Ovary (tissue), 10 donors: ENCODE measurements at places on chromosomes 2 and 18. TPM values are rescaled to one million over a fixed set of nuclear protein-coding genes. Genes with fewer than 3 reads are reported as not detected.

PID1 gene
- total RNA-seq = 32.1 TPM

CDK15 gene
- total RNA-seq = 14.9 TPM

GCG gene
- total RNA-seq = not detected

ROCK2 gene
- total RNA-seq = 71.9 TPM

COL4A3 gene
- 1.3 TPM for total RNA-seq

HRH4 gene
- not detected for total RNA-seq

FTCDNL1 gene
- 1.2 TPM for total RNA-seq

MAP3K19 gene
- 23.2 TPM for total RNA-seq

OR6B2 gene
- total RNA-seq = not detected

CLEC4F gene
- total RNA-seq = 0.22 TPM

UGT1A5 gene
- not detected for total RNA-seq

LYPD6B gene
- 1.2 TPM for total RNA-seq

FBXO15 gene
- total RNA-seq = 1.4 TPM

TSPYL6 gene
- not detected for total RNA-seq

PDCD1 gene
- total RNA-seq = not detected
